ENCODE measurements at places on chromosomes 4 and X.

DNA sequence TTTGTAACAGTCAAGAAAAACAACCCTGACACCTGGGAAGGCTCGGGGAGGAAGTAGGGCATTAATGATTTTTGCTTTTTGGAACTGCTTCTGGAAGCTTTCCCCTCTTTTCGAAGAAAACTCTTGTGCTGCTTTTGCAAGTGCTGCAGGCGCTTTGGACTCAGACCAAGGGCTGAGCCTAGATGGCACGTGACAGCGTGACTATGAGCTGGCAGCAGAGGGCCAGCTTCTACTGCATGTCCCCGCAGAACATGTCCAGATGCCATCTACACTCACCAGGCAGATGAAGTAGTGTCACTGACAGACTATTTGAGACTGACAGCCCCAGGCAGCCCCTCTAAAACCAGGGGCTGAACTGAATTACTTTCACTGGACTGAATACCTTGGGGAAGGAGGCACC, 6.2 kb downstream of the NR0B1 start:
- H3K27ac ChIP-seq, result no peak overlapping the region
- DNase-seq, result no peak
- H3K36me3 ChIP-seq, result no peaks in the 10 kb centered on the region
- no peak overlapping the region for H3K4me3 ChIP-seq
- no peaks in the 10 kb centered on the region for H3K4me1 ChIP-seq

GRCh38 chrX:66110112-66110511, 53.9 kb upstream of the HEPH start:
- H3K27me3 ChIP-seq, result peaks cover 14% of the 10 kb centered on the region
- no peak overlapping the region for H3K4me3 ChIP-seq

GRCh38 chrX:17025621-17026302, 79.3 kb downstream of the REPS2 start:
- H3K27me3 ChIP-seq, result no peaks in the 10 kb centered on the region
- no peak overlapping the region for H3K4me3 ChIP-seq
- no peak overlapping the region for H3K27ac ChIP-seq
- no peak for DNase-seq

- no peaks in the 10 kb centered on the region for H3K27me3 ChIP-seq
- no peak overlapping the region for H3K27ac ChIP-seq
- peaks cover 6% of the 10 kb centered on the region for H3K36me3 ChIP-seq
- no peaks in the 10 kb centered on the region for H3K4me1 ChIP-seq
These were observed 202.5 kb upstream of the MAB21L2 start for GRCh38 chr4:150379454-150379853.

GRCh38 chr4:79959652-79960051, 113.4 kb downstream of the ANTXR2 start:
- H3K27me3 ChIP-seq, result no peaks in the 10 kb centered on the region
- H3K36me3 ChIP-seq, result peaks cover 11% of the 10 kb centered on the region
- H3K4me3 ChIP-seq, result no peak overlapping the region
- H3K4me1 ChIP-seq, result no peaks in the 10 kb centered on the region
